Mesangial cell (primary cell): ENCODE measurements at places on chromosomes 2 and 18. TPM values are rescaled to one million over a fixed set of nuclear protein-coding genes. Genes with fewer than 3 reads are reported as not detected.

Gene SERPINB10
- total RNA-seq: not detected in 2 replicates

Gene ATP8B1
- 19.5 and 23.5 TPM in 2 replicates for total RNA-seq

Gene MEP1B
- total RNA-seq: not detected in 2 replicates

Gene CXCR1
- total RNA-seq: not detected in 2 replicates

Gene SEMA4F
- 12.7 and 12.9 TPM in 2 replicates for total RNA-seq

Gene ANKRD53
- 1.8 TPM in 2 replicates for total RNA-seq

Gene RHBDD1
- 10.6 and 12.0 TPM in 2 replicates for total RNA-seq

Gene IDH1
- 52.2 and 63.2 TPM in 2 replicates for total RNA-seq

Gene CTAGE1
- total RNA-seq: not detected in 2 replicates

Gene SLC1A4
- 19.5 and 33.9 TPM in 2 replicates for total RNA-seq

Gene ANO7
- total RNA-seq: 1.3 and 1.8 TPM in 2 replicates

Gene C2orf49
- total RNA-seq: 4.7 and 5.2 TPM in 2 replicates

Gene NDC80
- 1.0 and 33.2 TPM in 2 replicates for total RNA-seq

Gene SLC23A3
- total RNA-seq: under 0.01 and 0.25 TPM in 2 replicates

Gene AKAIN1
- not detected in 2 replicates for total RNA-seq

Gene ARHGAP25
- 0.13 TPM in 1 of 2 replicates, not detected in the other for total RNA-seq

Gene C1GALT1C1L
- 0.33 and 1.1 TPM in 2 replicates for total RNA-seq

Gene LAMA1
- 14.3 and 17.5 TPM in 2 replicates for total RNA-seq

Gene ZEB2
- total RNA-seq: 12.4 and 21.0 TPM in 2 replicates

Gene CRACDL
- 0.33 and 5.7 TPM in 2 replicates for total RNA-seq

Gene RETSAT
- total RNA-seq: 26.2 and 39.8 TPM in 2 replicates

Gene VIT
- not detected in 2 replicates for total RNA-seq

Gene PRSS56
- total RNA-seq: not detected in 2 replicates

Gene ASB18
- not detected in 2 replicates for total RNA-seq

Gene TBR1
- not detected in 2 replicates for total RNA-seq

Gene CPO
- 0.13 TPM in 1 of 2 replicates, not detected in the other for total RNA-seq

Gene SULT1C2
- total RNA-seq: 1.5 and 7.7 TPM in 2 replicates

Gene MARCO
- total RNA-seq: not detected in 2 replicates

Gene MAP3K19
- not detected in 2 replicates for total RNA-seq

Gene COL4A4
- total RNA-seq: 0.81 and 2.2 TPM in 2 replicates

Gene CHRNG
- not detected in 2 replicates for total RNA-seq

Gene MYL12B
- 366 and 426 TPM in 2 replicates for total RNA-seq

Gene PIEZO2
- total RNA-seq: 2.0 and 5.3 TPM in 2 replicates

Gene CAPN10
- 29.0 and 29.8 TPM in 2 replicates for total RNA-seq

Gene ACADL
- total RNA-seq: 0.51 TPM in 1 of 2 replicates, not detected in the other

Gene FBXO11
- total RNA-seq: 19.2 and 28.1 TPM in 2 replicates

Gene NCKAP5
- 0.25 and 0.98 TPM in 2 replicates for total RNA-seq

Gene SLC5A7
- not detected in 2 replicates for total RNA-seq

Gene DSC2
- total RNA-seq: 10.4 TPM in 2 replicates

Gene ZBTB14
- total RNA-seq: 4.2 and 8.5 TPM in 2 replicates

Gene MROH2A
- total RNA-seq: not detected in 2 replicates

Gene NOSTRIN
- total RNA-seq: not detected in 2 replicates

Gene CCDC85A
- total RNA-seq: 0.63 and 0.81 TPM in 2 replicates

Gene TET3
- 5.9 and 8.2 TPM in 2 replicates for total RNA-seq

Gene GREB1L
- total RNA-seq: 2.8 and 4.1 TPM in 2 replicates

Gene PMAIP1
- total RNA-seq: 37.6 and 64.2 TPM in 2 replicates

Gene RNF152
- total RNA-seq: 0.98 and 7.5 TPM in 2 replicates

Gene RAD51AP2
- under 0.01 TPM in 1 of 2 replicates, not detected in the other for total RNA-seq

Gene CDK5R2
- total RNA-seq: not detected in 2 replicates

Gene ZNF24
- total RNA-seq: 15.0 TPM in 2 replicates

Gene SPC25
- 0.51 and 12.7 TPM in 2 replicates for total RNA-seq

Gene TUBA3E
- total RNA-seq: not detected in 2 replicates

Gene POTEE
- not detected in 2 replicates for total RNA-seq

Gene SLC38A11
- 3.2 TPM in 1 of 2 replicates, not detected in the other for total RNA-seq
